Activated CD4-positive, CD25-positive, alpha-beta regulatory T cell treated with anti-CD3 and anti-CD28 coated beads, Interleukin-2, amount 50 U/mL, for 72 hours (primary cell): ENCODE measurements at places on chromosomes 16 and 17.

DNA sequence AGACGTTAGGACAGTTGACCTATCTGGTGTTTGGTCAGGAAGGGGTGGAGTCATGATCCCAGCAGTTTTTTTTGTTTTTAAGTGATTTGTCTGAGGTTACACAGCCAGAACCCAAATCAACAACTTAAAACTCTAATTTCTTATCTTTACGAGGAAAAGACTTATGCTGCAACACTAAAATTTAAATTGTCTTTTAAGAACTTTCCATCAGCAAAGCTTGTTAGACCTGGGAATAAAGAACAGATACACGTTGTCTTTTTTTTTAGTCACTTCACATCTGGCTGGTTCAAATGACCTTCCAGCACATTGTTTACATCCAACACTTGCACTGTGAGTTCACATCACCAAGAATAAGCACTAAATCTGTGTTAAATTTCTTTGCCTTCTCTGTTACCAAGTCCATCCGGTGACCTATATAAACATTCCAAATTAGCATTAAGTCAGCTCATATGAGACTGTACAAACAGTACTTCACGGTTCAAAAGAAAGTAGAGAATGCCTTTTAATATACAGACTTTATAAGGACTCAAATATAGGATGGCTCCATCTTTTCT lies 115.0 kb downstream of the HS3ST2 start:
- no peak for DNase-seq

- DNase-seq: no peak
These were observed 336.9 kb downstream of the SOX9 start for GRCh38 chr17:72457712-72458111.

DNA sequence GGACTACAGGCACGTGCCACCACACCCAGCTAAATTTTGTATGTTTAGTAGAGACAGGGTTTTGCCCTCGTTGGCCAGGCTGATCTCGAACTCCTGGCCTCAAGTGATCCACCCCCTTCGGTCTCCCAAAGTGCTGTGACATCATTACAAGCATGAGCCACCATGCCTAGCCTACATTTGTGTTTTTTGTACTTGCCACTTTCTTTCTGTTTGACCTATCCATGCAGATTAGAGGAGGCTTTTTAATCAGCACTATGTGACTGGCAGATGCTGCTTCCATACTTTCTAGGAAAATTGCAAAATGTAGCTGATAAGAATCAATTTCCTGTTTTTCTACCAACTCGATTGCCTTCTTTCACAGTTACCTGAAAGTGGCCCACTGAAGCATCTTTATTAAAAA lies 57.3 kb downstream of the B9D1 start:
- DNase-seq: no peak

DNA sequence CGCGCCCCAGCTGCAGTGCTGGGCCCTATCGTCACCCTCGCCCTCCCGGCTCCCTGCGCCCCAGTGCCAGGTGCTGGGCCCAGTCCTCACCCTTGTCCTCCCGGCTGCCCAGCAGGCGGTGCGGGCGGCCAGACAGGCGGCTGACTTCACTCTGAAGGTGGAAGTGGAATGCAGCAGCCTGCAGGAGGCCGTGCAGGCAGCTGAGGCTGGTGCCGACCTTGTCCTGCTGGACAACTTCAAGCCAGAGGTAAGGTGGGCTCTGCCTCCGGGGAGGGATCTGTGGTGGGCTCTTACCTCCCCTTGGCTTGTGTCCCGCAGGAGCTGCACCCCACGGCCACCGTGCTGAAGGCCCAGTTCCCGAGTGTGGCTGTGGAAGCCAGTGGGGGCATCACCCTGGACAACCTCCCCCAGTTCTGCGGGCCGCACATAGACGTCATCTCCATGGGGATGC lies 17.9 kb downstream of the QPRT start:
- no peak for DNase-seq

- DNase-seq: peak; percentile 52
These were observed 74.8 kb upstream of the GRIN2A start for GRCh38 chr16:10256784-10257641.

- DNase-seq: peak; percentile 40
These were observed 490 bp downstream of the GID4 start for GRCh38 chr17:18039535-18040260.

DNA sequence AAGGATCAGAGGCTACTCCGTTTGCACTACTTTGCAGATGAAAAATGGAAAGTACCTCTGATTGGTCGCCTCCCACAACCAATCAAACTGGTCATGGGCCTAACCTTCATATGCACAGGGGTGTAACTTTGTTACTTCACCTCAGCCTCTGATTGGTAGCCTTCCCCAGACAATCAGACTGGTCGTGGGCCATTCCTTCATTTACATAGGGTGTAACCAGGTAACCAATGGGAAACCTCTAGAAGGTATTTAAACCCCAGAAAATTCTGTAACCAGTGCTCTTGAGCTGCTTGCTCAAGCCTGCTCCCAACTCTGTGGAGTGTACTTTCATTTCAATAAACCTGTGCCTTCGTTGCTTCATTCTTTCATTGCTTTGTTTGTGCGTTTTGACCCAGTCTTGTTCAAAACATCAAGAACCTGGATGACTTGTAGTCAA lies 39.2 kb upstream of the USP22 start:
- no peak for DNase-seq

GRCh38 chr17:59365383-59365981 lies 34.0 kb downstream of the YPEL2 start:
- no peak for DNase-seq

GRCh38 chr17:77602883-77603640 lies 355.4 kb upstream of the TNRC6C start:
- DNase-seq: no peak

GRCh38 chr16:47949276-47949675 lies 206.5 kb downstream of the ABCC12 start:
- DNase-seq: no peak

DNA sequence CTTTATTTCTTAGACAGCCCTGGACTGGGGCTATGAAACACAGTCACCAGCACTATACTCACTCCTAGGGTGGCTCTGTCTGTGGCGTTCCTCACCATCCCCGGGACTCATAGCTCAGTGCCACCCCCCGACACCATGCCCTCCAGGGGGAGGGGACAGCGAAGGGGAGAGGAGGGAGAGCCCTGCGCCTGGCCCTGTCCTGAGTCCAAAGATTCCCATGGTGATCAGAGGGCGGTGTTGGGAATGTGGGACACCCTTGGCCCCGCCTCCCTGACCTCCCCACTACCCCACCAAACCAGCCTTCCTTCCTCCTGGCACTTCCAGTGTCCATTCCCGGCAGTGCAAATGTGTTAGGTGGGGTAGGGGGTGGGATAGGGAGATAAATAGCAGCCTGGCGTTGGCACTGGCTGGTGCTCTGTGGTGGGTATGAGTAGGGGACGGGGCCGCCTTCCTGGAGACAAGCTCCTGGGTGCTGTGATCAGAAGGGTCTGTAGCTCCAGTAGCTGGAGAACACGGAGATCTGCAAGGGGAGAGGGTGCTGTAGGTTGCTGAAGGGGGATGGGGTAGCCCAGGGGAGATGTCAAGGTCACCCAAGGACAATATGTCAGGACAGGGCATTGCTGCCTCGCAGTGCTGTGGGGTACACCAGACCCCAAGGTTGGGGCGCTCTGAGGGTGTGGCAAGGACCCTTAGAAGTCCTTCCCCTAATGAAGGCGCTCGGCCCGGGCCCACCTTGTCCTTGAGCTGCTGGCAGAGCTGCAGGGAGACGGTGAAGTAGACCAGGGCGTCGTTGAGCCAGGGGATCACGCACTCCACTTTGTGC lies 2.0 kb downstream of the SMIM22 start:
- no peak for DNase-seq

- no peak for DNase-seq
These were observed 109.4 kb downstream of the CDK5R1 start for GRCh38 chr17:32596206-32596605.

GRCh38 chr16:13427943-13428342 lies 492.0 kb upstream of the ERCC4 start:
- no peak for DNase-seq

DNA sequence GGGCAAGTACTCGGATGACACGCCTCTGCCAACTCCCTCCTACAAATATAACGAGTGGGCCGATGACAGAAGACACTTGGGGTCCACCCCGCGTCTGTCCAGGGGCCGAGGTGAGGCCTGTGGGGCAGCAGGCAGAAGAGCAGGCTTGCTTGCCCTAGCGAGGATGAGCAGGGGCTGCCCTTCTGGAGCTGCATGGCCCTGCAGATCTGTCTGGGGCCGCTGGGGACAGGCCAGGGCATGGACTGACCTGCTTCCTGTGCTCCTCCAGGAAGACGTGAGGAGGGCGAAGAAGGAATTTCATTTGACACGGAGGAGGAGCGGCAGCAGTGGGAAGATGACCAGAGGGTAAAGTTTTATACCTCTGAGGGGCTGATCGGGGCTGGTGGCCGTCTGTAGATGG lies 5.3 kb downstream of the DHX38 start:
- DNase-seq: no peak

DNA sequence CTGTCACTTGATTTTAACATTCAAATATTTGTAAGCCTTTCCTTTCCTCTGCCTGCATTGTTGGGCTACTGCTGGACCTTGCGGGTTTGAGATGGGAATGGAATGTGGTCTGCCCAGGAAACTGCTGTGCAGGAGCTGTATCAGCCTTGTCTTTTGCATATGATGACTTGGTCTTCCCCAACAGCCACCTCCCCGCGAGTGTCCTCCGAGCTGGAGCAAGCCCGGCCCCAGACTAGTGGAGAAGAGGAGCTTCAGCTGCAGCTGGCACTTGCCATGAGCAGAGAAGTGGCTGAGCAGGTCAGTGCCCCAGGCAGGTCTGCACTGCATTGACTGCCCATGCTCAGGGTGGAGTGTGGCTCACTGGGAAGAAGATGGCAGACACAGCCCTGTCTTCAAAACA lies 52.8 kb downstream of the B9D1 start:
- no peak for DNase-seq

GRCh38 chr17:66811683-66812054 lies 23.2 kb upstream of the CACNG5 start:
- DNase-seq: no peak

- no peak for DNase-seq
These were observed 3.1 kb upstream of the WWOX start for GRCh38 chr16:78096386-78096785.

- no peak for DNase-seq
These were observed 288.6 kb upstream of the CCL2 start for GRCh38 chr17:33966410-33967059.

GRCh38 chr17:76467366-76467765 lies at the start of gene AANAT:
Gene AANAT, plus strand, starts transcription at chr17:76467603. Its CDS starts 1,144 bp downstream, at chr17:76468747.
- no peak for DNase-seq

DNA sequence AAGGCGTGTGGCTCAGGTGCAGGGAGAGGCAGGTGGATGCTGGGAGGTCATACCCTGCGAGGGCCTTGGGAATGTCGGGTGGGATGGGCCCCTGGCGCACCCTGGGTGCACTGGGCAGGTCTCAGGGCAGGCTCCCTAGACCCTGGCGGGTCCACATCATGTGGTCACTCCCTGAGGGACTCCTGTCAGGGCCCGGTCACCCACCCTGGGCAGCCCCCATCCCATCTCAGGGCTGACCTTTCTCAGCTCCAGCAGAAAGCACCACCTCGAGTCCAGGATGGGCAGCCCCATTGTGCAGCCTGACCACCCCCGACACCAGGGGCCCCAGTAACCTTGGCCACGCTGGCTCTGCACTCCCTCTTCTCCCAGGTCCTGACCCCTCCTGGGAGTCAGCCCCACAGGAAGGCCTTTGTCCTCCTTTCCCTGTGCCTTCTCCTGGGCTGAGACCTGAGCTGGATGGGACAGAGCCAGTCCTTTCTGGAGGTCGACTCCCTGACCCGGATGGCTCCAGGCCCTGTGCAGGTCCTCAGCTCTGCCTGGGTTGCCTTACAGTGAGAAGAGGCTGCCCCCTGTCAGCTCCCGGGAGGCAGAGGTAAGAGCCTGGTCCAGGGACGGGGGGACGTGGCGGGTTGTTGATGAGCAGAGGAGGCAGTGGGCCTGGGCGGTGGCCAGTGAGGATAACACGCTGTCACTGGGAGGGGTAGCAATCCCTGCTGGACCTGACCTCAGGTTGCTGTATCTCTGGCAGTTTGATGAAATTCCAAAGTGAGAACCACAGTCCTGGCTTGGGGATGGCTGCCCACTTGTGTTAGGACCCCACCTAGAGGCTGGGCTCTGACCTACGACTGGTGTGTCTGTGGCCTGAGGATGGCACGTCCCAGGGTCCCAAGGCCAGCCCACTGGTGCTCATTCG lies 77.9 kb downstream of the GOSR1 start:
- DNase-seq: no peak

DNA sequence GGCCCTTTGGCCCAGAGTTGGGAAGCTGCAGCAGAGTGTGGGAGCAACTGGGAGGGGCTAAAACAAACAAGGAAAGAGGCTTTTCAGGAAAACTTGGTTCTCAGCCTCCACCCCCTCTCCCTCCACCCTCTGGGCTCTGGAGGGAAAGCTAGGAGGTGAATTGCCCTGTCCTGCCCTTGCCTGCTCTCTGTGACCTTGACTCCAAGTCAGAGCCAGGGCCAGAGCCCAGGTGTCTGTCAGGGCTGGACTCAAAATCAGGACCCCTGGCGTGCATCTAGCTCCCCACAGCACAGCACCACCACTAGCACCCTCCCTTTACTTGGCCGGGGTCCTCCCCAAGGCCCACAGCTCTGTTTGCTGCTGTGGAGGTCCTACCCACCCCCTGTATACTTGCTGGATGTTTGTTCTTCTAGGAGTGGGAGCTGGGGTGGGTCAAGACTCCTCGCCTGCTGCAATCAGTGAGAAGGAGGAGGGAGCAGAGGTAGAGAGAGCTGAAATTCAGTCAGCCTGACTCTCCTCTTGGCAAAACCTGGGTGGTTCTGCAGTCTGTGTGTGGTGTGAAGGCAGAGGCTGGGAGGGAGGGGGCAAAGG lies 2.8 kb upstream of the NR1D1 start:
- DNase-seq: no peak

GRCh38 chr16:31487720-31488467 lies 5.0 kb downstream of the SLC5A2 start:
- DNase-seq: peak; percentile 64

DNA sequence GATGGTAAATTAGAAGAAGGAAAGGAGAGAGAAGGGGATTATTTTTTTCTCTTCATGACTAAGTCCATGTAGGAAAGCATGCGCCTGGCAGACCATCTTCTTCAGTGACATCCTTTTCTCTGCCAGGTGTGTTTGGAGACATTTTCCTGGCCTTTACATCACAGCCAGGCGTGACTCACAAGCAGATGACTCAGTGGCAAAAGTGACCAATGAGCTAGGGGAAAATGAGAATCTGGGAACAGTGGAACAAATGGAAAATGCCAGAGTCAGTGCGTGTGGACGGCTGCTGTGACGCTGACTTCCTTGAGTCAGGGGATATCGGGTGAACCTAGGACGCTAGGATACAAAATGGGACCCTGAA lies 9.4 kb downstream of the KIAA0513 start:
- DNase-seq: no peak

DNA sequence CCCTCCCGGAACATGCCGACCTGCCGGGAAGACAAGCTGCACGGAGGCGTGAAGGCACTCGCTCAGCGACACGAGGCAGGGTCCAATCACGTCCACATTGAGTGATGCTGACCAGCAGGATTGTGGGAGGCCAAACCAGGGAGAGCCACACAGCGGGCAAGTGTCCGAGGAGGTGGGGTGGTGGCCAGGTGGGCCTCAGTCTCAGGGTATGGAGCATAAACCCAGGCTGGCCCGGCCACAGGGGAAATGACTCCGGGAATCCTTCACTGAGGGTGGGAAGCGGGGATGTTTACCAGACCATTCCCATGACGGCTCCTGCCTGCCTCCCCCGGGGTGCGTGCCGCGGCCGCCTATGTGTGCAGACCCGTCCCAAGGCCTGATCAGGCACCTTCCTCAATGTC lies 62.5 kb downstream of the RPH3AL start:
- DNase-seq: no peak
